Transverse colon (tissue), 4 donors: ENCODE measurements at places on chromosomes 12 and 14.

GRCh38 chr12:19847294-19848059 lies 408.2 kb downstream of the AEBP2 start:
- no peak for DNase-seq

- no peak for DNase-seq
Observed at GRCh38 chr12:3304436-3305165, 186.4 kb upstream of the PRMT8 start.

GRCh38 chr12:132619386-132620112 lies 973 bp downstream of the P2RX2 start:
- DNase-seq, result no peak

DNA sequence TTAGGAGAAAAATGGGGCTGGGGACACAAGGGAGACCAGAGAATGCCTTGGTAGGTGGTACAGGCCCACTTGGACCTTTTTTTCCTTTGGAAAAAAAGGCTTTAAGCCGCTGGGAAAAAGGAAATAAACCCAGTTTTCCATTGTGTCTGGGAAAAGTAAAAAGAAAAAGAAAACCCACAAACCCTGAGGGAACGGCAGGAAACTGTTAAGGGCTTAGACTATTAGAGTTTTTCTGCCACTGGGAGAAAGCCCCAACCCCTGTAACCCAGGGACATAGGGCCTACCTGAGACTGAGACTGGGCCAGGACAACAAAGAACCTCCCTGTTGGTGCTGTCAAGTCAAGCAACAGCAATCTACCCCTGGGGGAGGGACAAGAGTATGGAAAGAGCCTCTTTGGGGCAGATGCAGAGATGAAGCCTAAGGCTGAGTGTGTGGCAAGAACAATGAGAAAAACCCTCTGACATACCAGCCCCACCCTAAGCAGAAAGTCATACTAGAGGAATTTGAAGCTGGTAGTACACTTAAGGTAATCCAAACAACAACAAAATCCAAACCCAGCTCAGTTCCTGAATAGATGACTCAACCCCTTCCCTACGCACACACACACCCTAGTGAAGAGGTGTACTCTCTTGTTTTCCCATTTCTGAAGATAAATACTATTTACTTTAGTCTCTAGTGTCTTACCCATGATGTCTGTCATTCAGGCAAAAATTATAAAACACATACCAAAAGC lies 22.8 kb downstream of the ATF1 start:
- DNase-seq, result no peak

- DNase-seq, result no peak
Observed at GRCh38 chr12:24537083-24537860, 411.6 kb downstream of the BCAT1 start.

- no peak for DNase-seq
Observed at GRCh38 chr12:56947633-56948456, 9.6 kb downstream of the RDH16 start.

GRCh38 chr12:4984971-4985370 lies 58.7 kb upstream of the KCNA5 start:
- DNase-seq, result no peak

DNA sequence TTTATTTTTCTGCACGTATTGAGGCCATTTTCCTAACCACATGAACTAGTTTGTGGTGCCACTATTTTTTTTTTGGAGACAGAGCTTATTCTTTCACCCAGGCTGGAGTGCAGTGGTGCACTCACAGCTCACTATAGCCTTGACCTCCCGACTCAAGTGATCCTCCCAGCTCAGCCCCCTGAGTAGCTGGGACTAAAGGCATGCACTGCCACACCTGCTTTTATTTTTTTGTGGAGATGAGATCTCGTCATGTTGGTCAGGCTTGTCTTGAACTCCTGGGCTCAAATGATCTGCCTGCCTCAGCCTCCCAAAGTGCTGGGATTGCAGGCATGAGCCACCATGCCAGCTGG lies 60.1 kb downstream of the DIP2B start:
- no peak for DNase-seq

GRCh38 chr12:132502149-132502881 lies 12.4 kb downstream of the FBRSL1 start:
- no peak for DNase-seq

- no peak for DNase-seq
Observed at GRCh38 chr12:14540801-14541462, 26.8 kb downstream of the PLBD1 start.

DNA sequence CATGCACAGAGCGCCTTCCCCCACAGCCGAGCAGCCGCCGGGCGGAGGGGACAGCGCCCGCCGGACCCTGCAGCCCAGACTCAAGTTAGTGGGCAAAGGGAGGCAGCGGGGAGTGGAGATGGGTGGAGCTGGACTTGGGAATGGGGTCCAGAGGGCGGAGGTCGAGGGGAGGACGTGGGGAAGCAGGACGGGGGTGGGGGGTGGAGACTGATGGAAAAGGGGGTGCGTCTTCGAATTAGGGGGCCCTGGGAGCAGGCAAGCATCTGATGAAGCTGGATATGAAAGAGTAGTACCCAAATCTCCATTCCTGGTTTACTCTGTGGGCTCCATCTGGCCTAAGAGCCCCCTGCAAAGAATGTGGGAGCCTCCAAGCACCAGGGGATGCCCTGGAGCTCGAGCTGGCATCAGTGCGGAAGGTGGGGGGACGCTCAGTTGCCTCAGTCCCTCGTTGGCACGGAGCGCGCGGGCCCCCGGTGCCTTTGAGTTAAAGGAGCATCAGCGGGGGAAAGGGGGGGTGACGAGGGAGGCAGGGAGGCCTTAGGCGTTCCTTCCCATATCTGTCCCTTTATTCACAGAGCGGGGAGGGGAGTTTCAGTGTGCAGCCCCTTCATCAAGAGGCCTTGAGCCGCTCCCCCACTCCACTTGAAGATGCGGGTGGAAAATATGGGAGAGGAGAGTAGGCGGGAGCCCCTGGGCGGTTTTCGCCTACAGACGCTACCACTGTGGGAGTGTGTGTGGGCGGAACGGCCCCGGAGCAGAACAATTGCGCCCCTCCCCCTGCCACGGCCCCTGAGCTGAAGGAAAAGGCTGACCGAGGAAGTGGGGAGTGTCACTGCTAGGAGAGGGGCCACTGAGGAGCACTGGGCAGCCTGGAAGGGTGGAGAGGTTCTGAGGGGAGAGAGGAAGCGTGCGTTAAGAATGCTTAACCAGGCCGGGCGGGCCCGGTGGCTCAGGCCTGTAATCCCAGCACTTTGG lies 644 bp downstream of the NAB2 start:
- peak; percentile 75 for DNase-seq

- peak; percentile 41 for DNase-seq
Observed at GRCh38 chr12:111529424-111530368, 69.4 kb downstream of the ATXN2 start.

DNA sequence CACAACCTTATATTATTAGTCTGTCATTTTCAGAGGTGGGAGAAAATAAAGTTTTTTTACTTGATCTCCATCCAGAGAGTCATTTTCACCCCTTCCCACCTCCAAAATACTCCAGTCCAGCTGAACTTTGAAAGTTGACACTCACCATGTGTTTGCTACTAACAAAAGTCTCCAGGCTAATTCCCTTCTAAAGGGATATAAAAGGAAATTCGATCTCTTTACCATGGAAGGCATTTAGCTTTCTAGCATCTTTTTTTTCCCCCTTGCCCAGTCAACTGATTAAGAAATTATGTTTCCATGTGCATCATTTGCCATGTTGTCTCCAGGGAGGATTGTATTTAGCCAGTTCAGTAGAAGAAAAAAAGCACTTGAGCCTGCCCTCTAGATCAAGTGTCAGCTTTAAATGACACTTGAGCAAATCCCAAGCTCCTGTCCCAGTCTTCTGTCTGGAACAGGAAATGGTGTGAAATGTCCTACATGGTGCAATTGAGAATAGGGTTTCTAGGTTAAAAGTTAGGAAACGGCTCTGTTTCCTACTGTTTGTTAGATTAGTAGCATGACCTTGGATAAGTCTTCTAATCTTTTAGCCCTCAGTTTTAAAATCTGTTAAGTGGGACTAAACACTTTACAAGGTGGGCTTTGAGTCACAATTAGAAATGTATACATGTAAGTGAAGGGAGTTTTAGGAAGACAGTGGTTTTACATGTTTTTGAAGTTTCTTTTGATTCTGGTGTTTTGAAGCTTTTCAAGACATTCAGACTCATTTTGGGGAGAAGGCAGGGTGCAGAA lies 67.2 kb downstream of the GNS start:
- DNase-seq, result no peak

DNA sequence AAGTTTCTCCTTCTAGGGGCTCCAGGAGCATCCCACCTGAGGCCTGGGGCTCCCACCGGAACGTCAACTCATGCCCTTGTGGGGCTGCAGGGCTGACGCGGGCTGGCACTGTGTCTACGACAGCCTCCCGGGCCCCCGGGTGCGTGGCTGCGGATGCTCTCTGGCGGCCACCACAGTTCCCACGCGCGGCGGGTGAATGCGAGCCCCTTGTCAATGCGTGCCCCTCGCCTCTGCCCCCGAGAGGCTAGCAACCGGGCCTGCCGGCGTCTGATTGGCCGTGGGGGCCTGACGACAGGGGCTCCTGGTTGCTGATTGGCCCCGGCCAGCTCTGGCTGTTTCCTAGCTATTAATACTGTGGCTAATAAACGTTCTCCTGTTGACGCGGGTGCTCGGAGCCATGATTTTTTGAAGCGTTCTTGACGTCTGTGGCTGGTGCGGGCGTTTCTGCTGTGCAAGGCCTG lies 1.8 kb upstream of the MEG3 start:
- no peak for DNase-seq

DNA sequence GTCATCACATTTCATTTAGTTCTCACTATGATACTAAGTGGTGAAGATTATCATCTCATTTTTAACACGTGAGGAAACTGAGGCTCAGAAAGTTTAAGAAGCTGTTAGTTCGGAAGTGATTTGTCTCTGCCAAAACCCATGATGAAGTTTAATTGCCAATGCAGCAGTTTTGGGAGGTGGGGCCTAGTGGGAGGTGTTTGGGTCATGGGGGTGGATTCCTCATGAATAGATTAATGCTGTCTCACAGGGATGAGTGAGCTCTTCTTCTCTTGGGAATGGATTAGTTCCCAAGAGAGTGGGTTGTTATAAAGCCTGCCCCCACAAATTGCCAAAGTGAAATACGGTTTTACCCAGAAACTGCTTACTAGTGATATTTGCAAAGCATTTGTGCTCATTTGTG lies 91.5 kb upstream of the IGF1 start:
- no peak for DNase-seq

- no peak for DNase-seq
Observed at GRCh38 chr14:32366256-32366879, 37.3 kb downstream of the AKAP6 start.

- no peak for DNase-seq
Observed at GRCh38 chr14:56482310-56482911, 97.2 kb upstream of the TMEM260 start.

- DNase-seq, result no peak
Observed at GRCh38 chr12:3132636-3133404, 55.6 kb downstream of the TSPAN9 start.

- peak; percentile 71 for DNase-seq
Observed at GRCh38 chr12:57836442-57837375, 9.8 kb downstream of the CTDSP2 start.

- DNase-seq, result no peak
Observed at GRCh38 chr12:98449584-98449983, 65.8 kb upstream of the TMPO start.

DNA sequence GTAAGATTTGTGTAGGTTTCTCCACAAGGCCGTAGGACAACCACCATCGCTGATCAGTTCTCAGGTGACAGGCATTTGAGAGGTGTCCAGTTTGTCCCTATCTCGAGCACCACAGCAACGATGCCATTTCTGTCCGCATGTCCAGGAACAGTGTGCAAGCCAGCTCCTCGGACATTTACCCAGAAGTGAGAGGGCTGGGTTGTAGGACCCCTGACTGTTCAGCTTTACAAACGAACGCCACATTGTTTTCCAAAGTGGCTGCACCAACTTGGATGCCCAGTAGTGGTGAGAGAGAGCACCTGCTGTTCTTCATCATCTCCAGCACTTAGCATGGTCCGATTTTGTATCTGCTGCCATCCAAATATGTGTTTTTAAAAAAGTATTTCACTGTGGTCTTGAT lies 38.6 kb downstream of the CYP46A1 start:
- no peak for DNase-seq

- no peak for DNase-seq
Observed at GRCh38 chr14:65997347-65997746, 488.8 kb upstream of the CCDC196 start.

DNA sequence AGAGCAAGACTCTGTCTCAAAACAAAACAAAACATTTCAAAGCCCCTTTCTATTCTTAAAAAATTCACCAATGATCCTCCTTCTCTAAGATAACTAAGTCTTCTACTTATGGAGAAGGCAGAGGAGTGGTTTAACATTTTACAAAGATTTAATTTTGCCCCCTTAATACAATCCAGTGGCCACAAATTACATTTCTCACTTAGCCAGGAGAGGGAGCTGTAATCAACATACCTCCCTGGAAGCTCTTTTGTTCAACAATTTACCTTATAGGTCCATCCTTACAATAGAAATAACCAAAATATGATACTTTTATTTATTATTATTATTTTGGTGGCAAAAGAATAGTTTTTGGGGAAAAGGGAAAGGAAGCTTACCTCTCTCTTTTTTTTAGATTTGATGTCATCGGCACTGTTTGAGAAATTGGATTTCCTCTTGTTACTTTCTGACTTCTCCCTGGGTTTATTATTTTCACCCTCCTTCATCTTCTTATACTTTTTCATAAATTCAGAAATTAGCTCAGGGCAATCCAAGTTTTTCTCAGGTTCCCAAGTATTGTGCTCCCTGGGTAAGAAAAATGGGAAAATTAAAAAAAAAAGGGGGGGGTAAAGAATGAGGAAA lies 28.1 kb downstream of the CBX5 start:
- DNase-seq, result no peak

GRCh38 chr14:92832137-92832700 lies 38.1 kb downstream of the GOLGA5 start:
- no peak for DNase-seq

GRCh38 chr14:65606460-65606859 lies 193.9 kb downstream of the FUT8 start:
- DNase-seq, result no peak

DNA sequence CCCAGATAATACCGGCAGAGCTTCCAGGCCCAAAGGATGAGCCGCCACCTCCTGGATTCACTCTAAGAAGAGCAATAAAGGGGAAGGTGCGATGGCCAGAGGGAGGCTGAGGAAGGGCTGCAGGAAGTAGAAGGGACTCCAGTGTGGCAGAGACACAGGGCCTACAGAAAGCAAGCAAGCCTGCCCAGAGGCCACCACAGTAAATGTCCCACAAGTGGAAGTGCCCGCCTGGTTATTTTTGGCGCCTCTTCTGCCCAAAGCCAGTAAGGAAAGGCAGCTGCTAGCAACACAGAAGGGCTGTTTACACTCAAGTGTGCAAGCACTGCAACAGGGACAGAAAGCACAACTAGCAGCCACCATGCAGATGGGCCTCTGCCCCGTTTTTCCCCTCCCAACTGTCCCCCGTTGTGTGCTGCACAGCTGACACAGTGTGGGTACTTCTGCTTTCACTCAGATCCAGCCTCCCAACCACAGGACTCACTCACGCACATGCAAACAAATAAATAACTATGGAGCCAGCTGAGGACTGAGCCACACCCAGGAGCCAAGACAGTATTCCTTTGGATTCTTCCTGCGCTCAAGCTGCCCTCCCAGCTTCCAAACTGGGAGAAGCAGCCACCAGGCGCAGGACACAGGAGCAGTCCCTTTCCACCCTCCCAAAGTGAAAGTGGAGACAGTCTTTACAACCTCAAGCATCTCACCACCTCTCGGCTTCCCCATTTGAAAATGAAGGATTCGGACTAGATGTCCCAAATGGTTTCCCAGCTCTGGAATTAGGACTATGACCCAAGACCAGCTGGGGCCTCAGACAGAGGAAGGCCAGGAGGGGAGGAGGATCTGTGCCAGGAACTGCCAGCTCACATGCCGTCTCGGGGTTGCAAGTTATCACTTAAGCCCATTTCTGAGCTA lies 40.0 kb upstream of the PNMA1 start:
- peak; percentile 70 for DNase-seq

- no peak for DNase-seq
Observed at GRCh38 chr12:25904442-25904841, 54.0 kb upstream of the RASSF8 start.
